ENCODE measurements at places on chromosomes 1 and 21. TPM values are rescaled to one million over a fixed set of nuclear protein-coding genes. Genes with fewer than 3 reads are reported as not detected.

GRCh38 chr1:55420026-55420425 lies 204.9 kb upstream of the USP24 start:
- H3K4me3 ChIP-seq, result no peak overlapping the region
- H3K4me1 ChIP-seq, result no peaks in the 10 kb centered on the region
- H3K36me3 ChIP-seq, result no peaks in the 10 kb centered on the region
- no peak for DNase-seq

The DNAJC6 gene
- total RNA-seq, result 0.46 TPM

The HSD11B1 gene
- 3.0 TPM for total RNA-seq

The PLA2G2C gene
- not detected for total RNA-seq

GRCh38 chr1:232873931-232874330 lies 68.7 kb downstream of the MAP10 start:
- no peak for DNase-seq
- H3K4me3 ChIP-seq, result no peak overlapping the region
- no peaks in the 10 kb centered on the region for H3K27me3 ChIP-seq
- H3K4me1 ChIP-seq, result peaks cover 10% of the 10 kb centered on the region
- H3K36me3 ChIP-seq, result no peaks in the 10 kb centered on the region
- H3K27ac ChIP-seq, result no peak overlapping the region

Measured in psoas muscle (tissue), 8 donors.